ENCODE measurements at places on chromosomes 5 and 9.

DNA sequence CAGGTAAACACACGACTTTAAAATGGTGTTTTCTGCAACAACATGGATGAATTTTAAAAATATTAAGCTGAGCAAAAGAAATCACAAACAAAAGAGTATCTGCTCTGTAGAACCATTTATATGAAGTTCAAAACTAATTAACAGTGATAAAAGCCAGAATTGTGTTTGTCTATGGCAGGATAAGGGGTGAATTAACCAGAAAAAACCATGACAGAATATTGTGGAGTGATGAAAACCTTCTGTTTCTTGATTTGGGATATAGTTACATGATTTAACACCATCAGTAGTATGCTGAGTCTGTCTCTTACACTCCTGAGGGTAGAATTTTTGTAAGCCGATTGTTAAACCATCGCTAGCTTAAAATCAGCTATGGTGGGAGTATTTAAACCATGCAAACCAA is 101.7 kb upstream of the ZNF366 start:
- no peak for DNase-seq

GRCh38 chr9:134369416-134370212 is 43.4 kb downstream of the RXRA start:
- DNase-seq, result no peak

DNA sequence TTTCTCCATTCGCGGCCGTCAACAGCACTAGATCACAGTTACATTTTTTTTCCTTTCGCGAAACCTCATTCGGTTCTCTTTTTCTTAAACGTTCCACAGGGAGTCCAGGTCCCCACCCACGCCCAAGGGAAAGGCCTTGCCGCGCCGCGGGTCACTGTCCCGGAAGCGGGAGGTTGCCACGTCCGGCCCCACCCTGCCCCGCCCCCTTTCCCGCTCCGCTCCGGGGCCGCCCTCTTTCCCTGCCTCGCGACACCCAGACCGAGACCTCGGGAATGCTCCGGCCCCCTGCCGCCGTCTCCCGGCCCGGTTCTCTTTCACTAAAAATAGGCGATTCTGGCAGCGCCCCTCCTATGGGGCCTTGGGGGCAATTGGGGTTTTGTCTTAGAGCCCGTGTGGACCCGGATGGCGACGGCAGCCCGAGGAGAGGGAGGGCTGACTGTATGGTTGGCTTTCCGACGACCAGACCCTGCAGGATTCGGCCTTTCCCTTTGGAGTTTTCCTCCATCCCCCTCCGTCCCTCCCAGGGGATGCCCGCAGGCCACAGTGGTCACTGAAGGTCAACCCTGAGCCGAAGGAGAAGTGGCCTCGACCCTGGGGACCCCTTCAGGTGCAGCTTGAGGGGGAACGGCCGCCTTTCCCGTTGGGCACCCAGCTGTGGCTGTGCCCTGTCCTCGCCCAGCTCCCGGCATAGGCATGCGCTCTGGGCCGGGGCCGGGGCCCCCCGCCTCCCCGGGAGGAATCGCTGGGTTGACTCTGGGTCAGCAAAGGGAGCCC is 2.8 kb upstream of the RACK1 start:
- no peak for DNase-seq

DNA sequence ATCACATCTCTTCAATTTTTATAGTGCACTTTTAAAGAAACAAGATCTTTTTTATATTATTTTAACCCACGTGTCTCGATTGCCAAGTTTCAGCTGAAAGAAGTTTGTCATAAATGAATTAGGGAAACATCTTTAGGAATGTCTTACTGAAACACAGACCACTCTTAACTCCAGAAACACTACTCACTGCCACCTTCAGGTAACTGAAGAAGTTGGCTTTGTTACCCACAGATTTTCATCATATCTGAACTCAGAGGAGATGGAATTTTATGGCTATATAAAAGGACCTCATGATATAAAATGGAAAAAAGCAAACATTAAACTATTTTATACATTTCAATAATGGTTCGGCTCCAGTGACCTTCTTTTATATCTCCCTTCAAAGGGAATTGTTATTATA is 158.0 kb downstream of the SEMA5A start:
- no peak for DNase-seq

- DNase-seq, result no peak
Measured at GRCh38 chr5:61687371-61687770, 355.3 kb downstream of the ZSWIM6 start.

- no peak for DNase-seq
Measured at GRCh38 chr5:107248066-107248695, 422.6 kb downstream of the EFNA5 start.

DNA sequence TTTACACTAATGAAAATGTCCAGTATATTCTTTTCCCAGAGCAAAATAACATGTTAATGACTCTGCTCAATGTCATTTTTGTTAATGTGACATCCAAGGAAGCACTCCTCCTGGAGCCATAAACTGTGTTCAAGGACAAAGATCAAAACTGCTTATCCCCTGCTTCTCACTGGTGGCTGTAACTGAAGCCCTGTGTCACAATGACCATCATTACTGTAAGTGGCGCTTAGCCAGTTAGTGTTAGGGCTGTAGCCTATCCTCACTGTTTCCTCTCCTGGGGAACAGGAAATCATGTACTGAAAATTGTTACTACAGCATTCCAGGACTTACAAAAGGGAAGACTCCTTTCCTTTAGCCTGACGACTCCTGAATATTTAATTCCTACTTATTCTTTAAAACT is 71.7 kb upstream of the COX7C start:
- no peak for DNase-seq

- no peak for DNase-seq
Measured at GRCh38 chr9:124054582-124055227, 43.1 kb downstream of the LHX2 start.

DNA sequence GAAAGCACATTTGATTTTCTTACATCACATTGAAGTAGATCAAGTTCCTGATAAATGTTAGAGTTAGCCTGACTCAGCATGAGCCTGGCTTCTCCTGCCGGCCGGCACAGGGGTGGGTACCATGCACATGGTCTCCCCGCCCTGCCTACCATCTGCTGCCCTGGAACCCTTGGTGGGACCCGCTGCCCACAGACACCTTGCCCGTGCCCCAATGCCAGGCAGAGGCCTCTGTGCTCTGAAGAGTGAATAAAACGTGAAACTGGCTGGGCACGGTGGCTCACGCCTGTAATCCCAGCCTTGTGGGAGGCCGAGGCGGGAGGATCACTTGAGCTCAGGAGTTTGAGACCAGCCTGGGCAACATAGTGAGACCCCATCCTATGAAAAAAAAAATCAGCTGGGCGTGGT is 17.3 kb downstream of the EXD3 start:
- no peak for DNase-seq

GRCh38 chr9:100884518-100884917 is 144.0 kb upstream of the PLPPR1 start:
- no peak for DNase-seq

- no peak for DNase-seq
Measured at GRCh38 chr5:88672644-88673252, 210.2 kb downstream of the MEF2C start.

GRCh38 chr5:84378961-84379360 is 5.7 kb downstream of the EDIL3 start:
- no peak for DNase-seq

DNA sequence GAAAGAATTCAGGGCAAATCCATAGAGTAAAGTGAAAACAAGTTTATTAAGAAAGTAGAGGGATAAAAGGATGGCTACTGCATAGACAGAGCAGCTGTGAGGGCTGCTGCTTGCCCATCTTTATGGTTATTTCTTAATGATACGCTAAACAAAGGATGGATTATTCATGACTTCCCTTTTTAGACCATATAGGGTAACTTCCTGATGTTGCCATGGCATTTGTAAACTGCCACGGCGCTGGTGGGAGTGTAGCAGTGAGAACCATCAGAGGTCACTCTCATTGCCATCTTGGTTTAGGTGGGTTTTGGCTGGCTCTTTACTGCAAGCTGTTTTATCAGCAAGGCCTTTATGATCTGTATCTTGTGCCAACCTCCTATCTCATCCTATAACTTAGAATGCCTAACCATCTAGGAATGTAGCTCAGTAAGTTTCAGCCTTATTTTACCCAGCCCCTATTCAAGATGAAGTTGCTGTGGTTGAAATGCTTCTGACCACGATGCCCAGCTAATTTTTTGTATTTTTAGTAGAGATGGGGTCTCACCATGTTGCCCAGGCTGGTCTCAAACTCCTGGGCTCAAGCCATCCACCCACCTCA is 42.1 kb downstream of the RFK start:
- no peak for DNase-seq

GRCh38 chr5:137589185-137589584 is 90.1 kb upstream of the SPOCK1 start:
- no peak for DNase-seq
